ENCODE measurements at places on chromosomes 11 and 22.

- peak; percentile 25 for DNase-seq
Observed at GRCh38 chr11:128776424-128777284, 82.8 kb downstream of the FLI1 start.

- DNase-seq, result no peak
Observed at GRCh38 chr11:65047581-65048422, 6.8 kb downstream of the SAC3D1 start.

- no peak for DNase-seq
Observed at GRCh38 chr11:75786101-75786736, 17.6 kb downstream of the DGAT2 start.

DNA sequence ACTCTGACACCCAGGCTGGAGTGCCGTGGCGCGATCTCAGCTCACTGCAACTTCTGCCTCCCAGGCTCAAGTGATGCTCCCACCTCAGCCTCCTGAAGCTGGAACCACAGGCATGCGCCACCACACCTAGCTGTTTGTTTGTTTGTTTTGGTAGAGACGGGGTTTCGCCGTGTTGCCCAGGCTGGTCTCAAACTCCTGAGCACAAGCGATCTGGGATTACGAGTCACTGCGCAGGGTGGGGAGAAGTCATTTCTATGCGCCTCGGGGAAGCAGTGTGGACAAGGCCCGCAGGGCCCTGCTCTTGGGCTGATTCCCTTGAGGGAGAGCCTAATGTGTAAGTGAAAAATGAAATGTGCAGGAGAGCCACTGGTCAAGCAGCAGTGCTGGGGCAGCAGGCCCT, 19.6 kb upstream of the SEPTIN5 start:
- no peak for DNase-seq

- DNase-seq, result no peak
Observed at GRCh38 chr11:112150517-112150916, 13.4 kb downstream of the IL18 start.

- DNase-seq, result no peak
Observed at GRCh38 chr11:118671254-118671653, 8.2 kb downstream of the TREH start.

DNA sequence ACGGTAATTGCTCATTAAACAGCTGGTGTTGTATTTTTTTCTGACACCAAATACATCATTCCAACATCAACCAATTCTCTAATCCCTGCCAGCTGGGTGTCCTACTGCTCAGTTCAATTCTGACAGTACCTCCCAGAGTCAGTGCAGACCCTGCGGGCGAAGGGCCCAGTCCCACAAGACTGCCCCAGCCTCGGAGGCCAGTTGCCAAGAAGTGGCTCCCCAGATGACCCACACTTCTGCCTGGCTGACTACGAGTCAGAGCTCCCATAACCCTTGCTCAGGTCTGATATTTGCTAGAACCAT, 147.2 kb downstream of the CTTN start:
- DNase-seq, result no peak

DNA sequence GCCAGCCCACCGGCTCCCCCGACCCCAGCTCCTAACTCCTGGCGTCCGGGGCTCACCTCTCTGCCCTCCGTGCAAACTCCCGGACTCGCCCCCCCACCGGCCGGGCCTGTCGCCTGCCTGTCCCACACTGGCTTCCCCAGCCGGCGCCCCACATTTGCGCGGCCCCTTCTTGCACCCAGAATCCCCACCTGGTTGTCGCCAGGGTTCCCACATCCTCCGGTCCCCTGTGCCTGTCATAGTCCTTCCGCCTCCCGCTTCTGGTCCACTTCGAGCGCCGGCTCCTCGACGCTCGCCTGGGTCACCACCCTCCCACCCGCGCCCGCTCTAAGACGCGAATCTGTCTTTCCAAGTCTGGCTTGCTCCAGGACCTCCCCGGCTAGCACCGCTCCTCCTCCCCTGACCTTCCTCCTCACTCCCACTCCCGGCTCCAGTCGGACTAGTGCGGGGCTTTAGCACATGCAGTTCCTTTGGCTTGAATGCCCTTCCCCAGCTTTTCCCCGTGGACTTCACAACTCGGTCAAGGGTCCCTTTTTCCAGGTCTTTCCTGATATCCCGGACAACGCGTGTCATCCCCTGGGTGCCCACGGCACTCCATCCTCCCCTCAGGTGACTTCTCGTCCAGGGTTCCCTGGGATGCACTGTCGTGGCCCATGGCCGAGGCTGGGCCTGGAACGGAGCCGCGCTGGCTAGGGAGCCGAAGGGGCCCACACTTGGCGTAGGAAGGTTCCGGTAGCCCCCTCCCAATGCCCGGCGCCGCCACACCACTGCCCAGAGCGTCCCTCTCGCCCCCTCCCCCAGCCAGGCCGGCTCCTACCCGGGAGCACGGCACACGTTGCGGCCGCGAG, 635 bp downstream of the SCARF2 start:
- DNase-seq, result no peak

GRCh38 chr11:26761361-26761809, 39.5 kb upstream of the SLC5A12 start:
- no peak for DNase-seq

DNA sequence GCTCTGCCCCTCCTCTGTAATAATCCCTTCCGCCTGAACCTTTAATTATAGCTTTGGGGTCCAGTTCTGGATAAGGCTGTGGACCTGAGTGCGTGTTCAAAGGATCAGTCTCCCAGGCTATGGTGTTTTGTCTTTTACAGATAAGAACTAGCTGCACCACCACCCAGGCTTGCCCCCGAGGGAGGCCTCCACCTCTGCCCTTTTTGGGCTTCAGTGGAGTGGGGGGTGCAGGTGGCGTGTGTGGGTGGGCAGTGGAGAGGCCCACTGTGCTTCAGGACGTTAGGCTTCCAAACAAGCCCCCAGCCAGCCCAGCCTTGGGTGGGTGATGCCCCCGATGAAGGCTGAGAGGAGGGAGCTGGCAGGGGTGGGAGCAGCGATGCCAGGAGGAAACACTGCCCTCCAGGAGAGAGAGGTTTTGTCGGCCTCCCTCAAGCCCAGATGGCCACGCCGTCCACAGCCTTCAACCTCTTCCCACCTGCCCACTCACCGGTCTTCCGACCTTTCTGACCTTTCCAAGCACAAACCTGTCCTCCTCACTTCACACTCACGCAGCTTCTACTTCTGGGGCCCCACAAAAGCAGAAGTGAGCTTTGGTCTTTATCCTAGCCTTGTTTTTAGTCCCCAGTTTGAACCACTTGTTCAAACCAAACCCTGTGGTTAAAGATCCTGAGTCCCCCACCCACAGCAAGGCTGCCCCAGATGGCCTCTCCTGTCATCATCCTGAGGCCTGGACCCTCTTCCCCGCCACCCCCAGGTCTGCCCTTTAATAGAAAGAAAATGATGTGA, 20.4 kb downstream of the PSMD13 start:
- no peak for DNase-seq

GRCh38 chr11:128898580-128899344, 7.6 kb downstream of the KCNJ5 start:
- DNase-seq, result no peak

GRCh38 chr11:110838808-110839207, 126.6 kb upstream of the ARHGAP20 start:
- no peak for DNase-seq

DNA sequence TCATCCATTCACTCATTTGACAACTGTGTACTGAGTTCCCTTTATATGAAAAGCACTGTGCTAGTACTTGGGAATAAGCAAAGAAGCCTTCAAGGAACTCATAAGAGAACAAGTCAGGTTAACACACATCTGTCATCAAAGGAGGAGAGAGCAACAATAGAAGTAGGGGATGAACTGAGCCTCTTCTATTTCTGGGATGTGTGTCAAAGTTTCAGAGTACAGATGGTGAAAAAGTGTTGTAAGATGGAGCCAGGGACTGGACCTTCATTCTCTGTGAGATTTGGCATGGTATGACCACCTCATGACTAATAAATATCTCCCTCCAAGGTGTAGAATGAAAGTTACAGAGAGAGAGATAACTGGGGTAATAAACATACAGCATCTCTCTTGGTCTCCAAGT, 349.8 kb upstream of the PLET1 start:
- DNase-seq, result no peak

All from effector CD4-positive, alpha-beta T cell (primary cell).